ENCODE measurements at places on chromosomes 3 and 15. TPM values are rescaled to one million over a fixed set of nuclear protein-coding genes. Genes with fewer than 3 reads are reported as not detected.

The NUSAP1 gene
- total RNA-seq, result 135 TPM

GRCh38 chr3:177481329-177481728, 284.0 kb upstream of the TBL1XR1 start:
- no peak for DNase-seq
- no peak overlapping the region for H3K27ac ChIP-seq
- H3K27me3 ChIP-seq, result no peaks in the 10 kb centered on the region
- H3K36me3 ChIP-seq, result no peaks in the 10 kb centered on the region
- no peaks in the 10 kb centered on the region for H3K4me1 ChIP-seq
- no peak overlapping the region for H3K4me3 ChIP-seq

DNA sequence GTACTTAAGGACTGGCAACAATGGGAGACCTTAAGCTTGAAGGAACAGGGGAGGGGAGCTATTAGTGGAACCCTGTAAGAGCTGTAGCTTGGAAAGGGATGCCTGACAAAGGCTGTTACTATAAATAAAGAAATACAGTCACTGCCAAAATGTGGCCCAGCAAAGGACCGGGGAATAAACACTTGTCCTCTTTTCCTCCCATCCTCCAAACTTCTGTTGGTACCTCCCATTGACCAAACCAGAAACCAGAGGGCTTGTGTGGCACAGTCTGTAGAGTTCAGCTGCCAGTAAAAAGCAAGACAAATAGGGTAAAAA, 25.1 kb upstream of the TCF12 start:
- H3K36me3 ChIP-seq, result no peaks in the 10 kb centered on the region
- DNase-seq, result no peak
- no peak overlapping the region for H3K4me3 ChIP-seq
- H3K4me1 ChIP-seq, result no peaks in the 10 kb centered on the region
- no peak overlapping the region for H3K27ac ChIP-seq

DNA sequence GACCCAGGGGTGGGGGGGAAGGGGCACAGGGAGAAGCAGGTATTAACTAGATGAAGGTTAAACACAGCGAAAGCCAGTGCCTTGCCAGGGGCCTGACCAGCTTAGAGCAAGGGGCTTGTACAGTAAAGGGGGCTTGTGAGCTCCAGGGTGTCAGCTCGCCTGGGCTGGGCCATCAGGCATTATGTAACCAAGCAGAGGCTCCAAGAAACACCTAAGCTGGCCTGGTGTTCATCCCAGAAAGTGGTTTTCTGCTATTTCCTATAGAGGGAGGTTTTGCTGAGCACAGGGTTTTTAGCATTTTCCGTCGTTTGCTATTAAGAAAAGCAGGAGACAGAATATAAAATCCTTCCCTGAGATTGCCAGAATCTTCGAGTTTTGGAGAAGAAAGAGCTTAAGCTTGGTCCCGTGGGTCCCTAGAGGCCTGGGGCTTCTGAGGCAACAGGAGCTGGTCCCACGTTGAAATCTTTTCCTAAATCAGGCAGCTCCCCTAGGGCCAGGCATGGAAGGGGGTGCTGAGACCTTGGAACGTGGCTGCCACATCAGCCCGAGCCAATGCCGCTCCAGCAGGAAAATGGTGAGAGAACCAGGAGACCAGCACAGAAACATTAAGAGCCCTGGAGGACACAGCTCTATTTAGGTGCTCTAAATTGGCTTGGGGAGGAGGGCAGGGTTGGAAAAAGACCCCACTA, 71.4 kb downstream of the ISG20 start:
- peaks cover 12% of the 10 kb centered on the region for H3K27me3 ChIP-seq
- no peaks in the 10 kb centered on the region for H3K4me1 ChIP-seq
- H3K27ac ChIP-seq, result no peak overlapping the region
- H3K4me3 ChIP-seq, result no peak overlapping the region
- no peak for DNase-seq
- H3K36me3 ChIP-seq, result no peaks in the 10 kb centered on the region

DNA sequence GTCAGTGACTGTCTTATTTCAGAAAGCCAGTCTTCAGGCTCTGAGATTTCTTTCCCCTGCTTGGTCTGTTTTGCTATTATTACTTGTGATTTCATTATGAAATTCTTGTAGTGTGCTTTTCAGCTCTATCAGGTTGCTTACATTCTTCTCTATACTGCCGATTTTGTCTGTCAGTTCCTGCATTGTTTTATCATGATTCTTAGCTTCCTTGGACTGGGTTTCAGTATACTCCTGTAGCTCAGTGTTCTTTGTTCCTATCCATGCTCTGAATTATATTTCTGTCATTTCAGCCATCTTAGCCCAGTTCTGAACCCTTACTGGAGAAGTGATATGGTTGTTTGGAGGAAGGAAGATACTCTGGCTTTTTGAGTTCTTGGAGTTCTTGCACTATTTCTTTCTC, 40.5 kb downstream of the CEP63 start:
- no peaks in the 10 kb centered on the region for H3K36me3 ChIP-seq
- H3K27me3 ChIP-seq, result no peaks in the 10 kb centered on the region
- DNase-seq, result no peak
- no peak overlapping the region for H3K4me3 ChIP-seq
- H3K27ac ChIP-seq, result no peak overlapping the region
- H3K4me1 ChIP-seq, result no peaks in the 10 kb centered on the region

- no peaks in the 10 kb centered on the region for H3K4me1 ChIP-seq
- DNase-seq, result no peak
- H3K27ac ChIP-seq, result no peak overlapping the region
- H3K4me3 ChIP-seq, result no peak overlapping the region
- H3K27me3 ChIP-seq, result no peaks in the 10 kb centered on the region
Observed at GRCh38 chr3:110384601-110385000, 687.0 kb upstream of the NECTIN3 start.

- H3K27me3 ChIP-seq, result peaks cover 1% of the 10 kb centered on the region
- H3K36me3 ChIP-seq, result no peaks in the 10 kb centered on the region
- no peak overlapping the region for H3K4me3 ChIP-seq
- H3K4me1 ChIP-seq, result no peaks in the 10 kb centered on the region
- no peak overlapping the region for H3K27ac ChIP-seq
Observed at GRCh38 chr15:95247071-95247984, 1016.0 kb downstream of the MCTP2 start.

GRCh38 chr3:158279609-158280008, 169.7 kb downstream of the RSRC1 start:
- no peaks in the 10 kb centered on the region for H3K27me3 ChIP-seq
- no peak overlapping the region for H3K4me3 ChIP-seq
- DNase-seq, result no peak
- H3K27ac ChIP-seq, result no peak overlapping the region
- H3K36me3 ChIP-seq, result no peaks in the 10 kb centered on the region
- H3K4me1 ChIP-seq, result no peaks in the 10 kb centered on the region

- H3K27ac ChIP-seq, result no peak overlapping the region
- peaks cover 11% of the 10 kb centered on the region for H3K4me1 ChIP-seq
- no peak overlapping the region for H3K4me3 ChIP-seq
- DNase-seq, result no peak
- H3K27me3 ChIP-seq, result no peaks in the 10 kb centered on the region
Observed at GRCh38 chr3:138406606-138407005, 27.8 kb upstream of the ESYT3 start.

The NR1I2 gene
- total RNA-seq, result 0.28 TPM

The TAGLN3 gene
- 7.2 TPM for total RNA-seq

GRCh38 chr15:22936577-22937472, 43.3 kb downstream of the CYFIP1 start:
- H3K4me1 ChIP-seq, result no peaks in the 10 kb centered on the region
- no peak overlapping the region for H3K4me3 ChIP-seq

The GRAMD1C gene
- 1.3 TPM for total RNA-seq

DNA sequence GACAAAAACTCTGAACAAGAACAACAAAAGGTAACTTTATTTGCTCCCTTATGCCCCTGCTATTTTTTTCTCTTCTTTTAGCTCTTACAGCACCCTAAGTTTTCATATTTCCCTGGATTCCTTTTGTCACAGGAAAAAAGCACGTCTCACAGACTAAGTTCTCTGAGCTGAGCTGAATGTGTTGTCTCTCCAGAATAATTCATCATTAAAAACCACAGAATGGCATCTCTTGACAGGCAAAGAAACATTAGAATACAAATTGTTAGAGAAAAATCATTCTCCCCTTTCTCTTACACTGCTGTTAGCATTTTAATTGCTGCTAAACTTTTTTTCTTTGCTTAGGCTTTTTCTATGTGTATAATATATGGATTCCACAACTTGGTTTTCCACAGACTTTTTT, 48.7 kb upstream of the SECISBP2L start:
- no peak overlapping the region for H3K27ac ChIP-seq
- H3K4me3 ChIP-seq, result no peak overlapping the region
- H3K27me3 ChIP-seq, result no peaks in the 10 kb centered on the region

GRCh38 chr3:4744405-4745234, 234.6 kb upstream of the BHLHE40 start:
- no peaks in the 10 kb centered on the region for H3K36me3 ChIP-seq
- H3K27me3 ChIP-seq, result no peaks in the 10 kb centered on the region
- H3K27ac ChIP-seq, result no peak overlapping the region
- no peak for DNase-seq
- H3K4me1 ChIP-seq, result no peaks in the 10 kb centered on the region

The GRM2 gene
- total RNA-seq, result 4.3 TPM

The GOLGA8T gene
- total RNA-seq, result 1.5 TPM

The CRYGS gene
- 0.90 TPM for total RNA-seq

The MEGF11 gene
- 3.5 TPM for total RNA-seq

- no peaks in the 10 kb centered on the region for H3K36me3 ChIP-seq
- no peaks in the 10 kb centered on the region for H3K4me1 ChIP-seq
- H3K27me3 ChIP-seq, result no peaks in the 10 kb centered on the region
- DNase-seq, result no peak
- no peak overlapping the region for H3K27ac ChIP-seq
Observed at GRCh38 chr3:69558912-69559311, 173.0 kb upstream of the FRMD4B start.

The GOLGA8M gene
- total RNA-seq, result not detected

DNA sequence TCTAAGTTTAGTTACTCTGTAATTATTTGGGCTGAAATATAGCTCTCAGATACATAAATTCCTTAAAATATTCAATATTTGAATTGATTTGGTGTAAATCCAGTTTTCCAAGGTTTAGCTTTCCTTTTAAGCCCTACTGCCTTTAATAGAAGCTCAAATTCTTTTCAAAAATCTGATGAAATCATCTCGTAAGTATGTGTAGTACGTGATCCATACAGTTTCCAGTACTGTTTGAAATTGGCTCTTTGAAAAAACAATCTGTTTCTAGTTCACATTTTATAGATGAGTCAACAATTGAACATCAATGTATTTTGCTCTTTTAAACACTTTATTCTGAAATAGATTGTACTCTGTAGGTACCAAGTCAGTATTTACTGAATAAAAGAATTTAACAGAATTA, 84.2 kb downstream of the LRRC49 start:
- no peak overlapping the region for H3K4me3 ChIP-seq
- H3K4me1 ChIP-seq, result no peaks in the 10 kb centered on the region
- no peak overlapping the region for H3K27ac ChIP-seq
- H3K27me3 ChIP-seq, result no peaks in the 10 kb centered on the region

GRCh38 chr3:160490166-160490565, 40.6 kb upstream of the TRIM59 start:
- no peaks in the 10 kb centered on the region for H3K27me3 ChIP-seq
- DNase-seq, result no peak

GRCh38 chr3:72161881-72162595, 377.1 kb upstream of the PROK2 start:
- no peaks in the 10 kb centered on the region for H3K36me3 ChIP-seq
- no peaks in the 10 kb centered on the region for H3K27me3 ChIP-seq
- H3K4me3 ChIP-seq, result no peak overlapping the region

DNA sequence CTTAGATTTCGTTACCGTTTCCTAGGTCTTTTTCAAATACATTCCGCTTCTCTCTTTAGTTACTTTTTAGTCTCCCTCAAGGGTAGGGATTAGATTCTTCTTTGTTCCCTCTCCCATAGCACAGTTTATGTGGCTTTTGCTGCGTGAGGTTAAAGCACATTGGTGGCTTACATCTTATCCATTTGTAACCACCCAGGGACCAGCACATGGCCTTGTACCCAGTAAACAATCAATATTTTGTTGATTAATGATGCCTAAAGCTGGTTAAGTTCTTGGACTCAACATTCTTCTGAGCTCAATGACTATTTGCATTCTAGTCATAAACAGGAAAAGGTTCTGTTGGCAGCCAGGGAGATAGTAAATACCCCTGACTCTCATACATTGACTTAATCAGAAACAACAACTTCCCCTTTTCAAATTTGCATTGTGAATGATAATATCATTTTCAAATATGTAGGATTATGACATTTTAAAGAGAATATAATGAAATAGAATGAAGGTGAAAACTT, 60.2 kb downstream of the CACNA1D start:
- H3K36me3 ChIP-seq, result no peaks in the 10 kb centered on the region
- H3K27me3 ChIP-seq, result no peaks in the 10 kb centered on the region

The RTP4 gene
- not detected for total RNA-seq

GRCh38 chr3:194869482-194870169, 183.9 kb downstream of the FAM43A start:
- DNase-seq, result no peak
- no peak overlapping the region for H3K27ac ChIP-seq
- no peaks in the 10 kb centered on the region for H3K27me3 ChIP-seq
- H3K4me1 ChIP-seq, result peaks cover 11% of the 10 kb centered on the region
- no peaks in the 10 kb centered on the region for H3K36me3 ChIP-seq
- H3K4me3 ChIP-seq, result no peak overlapping the region

DNA sequence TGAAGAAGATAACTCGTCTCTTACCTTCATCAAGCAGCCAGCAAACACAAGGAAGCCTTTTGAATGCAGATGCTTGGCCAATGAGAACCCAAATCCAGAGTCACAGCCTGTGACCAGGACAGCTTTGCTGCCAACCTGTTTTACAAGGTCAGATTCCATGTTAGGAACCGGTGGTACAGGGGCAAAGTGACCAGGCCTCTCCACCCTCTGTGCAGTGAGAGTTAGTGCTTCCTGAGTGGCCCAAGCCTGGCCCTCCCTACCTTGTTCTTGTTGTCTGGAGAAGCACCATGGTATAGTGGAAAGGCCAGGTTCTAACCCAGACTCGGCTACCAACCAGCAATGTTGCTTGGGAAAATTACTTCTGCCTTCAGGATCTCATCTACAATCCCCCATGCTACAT, 23.4 kb downstream of the BDH1 start:
- no peak overlapping the region for H3K4me3 ChIP-seq
- no peak for DNase-seq

GRCh38 chr3:189849262-189849661, 218.1 kb downstream of the TP63 start:
- H3K27ac ChIP-seq, result no peak overlapping the region
- DNase-seq, result no peak
- no peaks in the 10 kb centered on the region for H3K4me1 ChIP-seq
- H3K27me3 ChIP-seq, result no peaks in the 10 kb centered on the region
- H3K36me3 ChIP-seq, result no peaks in the 10 kb centered on the region

The ARRDC4 gene
- 3.8 TPM for total RNA-seq

The SPTSSB gene
- 33.4 TPM for total RNA-seq

The ACAN gene
- 0.71 TPM for total RNA-seq

DNA sequence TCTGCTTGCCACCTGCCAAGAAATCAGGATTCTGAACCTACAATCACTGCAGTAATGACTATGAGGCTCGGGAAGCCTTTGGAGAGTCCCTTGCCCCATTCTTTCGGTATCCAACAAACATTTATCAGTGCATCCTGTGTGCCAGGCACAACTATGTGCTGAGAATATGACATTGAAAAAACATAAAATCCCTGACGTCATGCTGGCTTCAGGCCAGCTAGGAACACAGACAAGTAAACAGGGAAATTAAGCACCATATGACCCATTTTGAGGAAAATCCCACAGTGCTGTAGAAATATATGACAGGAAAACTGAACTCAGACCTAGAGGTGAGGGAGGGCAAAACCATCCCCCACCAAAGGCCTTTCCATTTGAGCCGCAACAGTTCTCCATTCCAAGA, 34.1 kb upstream of the DET1 start:
- H3K4me1 ChIP-seq, result no peaks in the 10 kb centered on the region
- H3K27ac ChIP-seq, result no peak overlapping the region
- H3K36me3 ChIP-seq, result no peaks in the 10 kb centered on the region
- no peak for DNase-seq
- H3K27me3 ChIP-seq, result no peaks in the 10 kb centered on the region

- no peak overlapping the region for H3K27ac ChIP-seq
- no peaks in the 10 kb centered on the region for H3K36me3 ChIP-seq
- no peak for DNase-seq
Observed at GRCh38 chr3:190077395-190078045, 43.2 kb downstream of the P3H2 start.

The AHSG gene
- total RNA-seq, result 1.1 TPM

Data from H1 (cell line).